Non-pigmented ciliary epithelial cell (primary cell): ENCODE measurements at places on chromosomes 12 and 14.

DNA sequence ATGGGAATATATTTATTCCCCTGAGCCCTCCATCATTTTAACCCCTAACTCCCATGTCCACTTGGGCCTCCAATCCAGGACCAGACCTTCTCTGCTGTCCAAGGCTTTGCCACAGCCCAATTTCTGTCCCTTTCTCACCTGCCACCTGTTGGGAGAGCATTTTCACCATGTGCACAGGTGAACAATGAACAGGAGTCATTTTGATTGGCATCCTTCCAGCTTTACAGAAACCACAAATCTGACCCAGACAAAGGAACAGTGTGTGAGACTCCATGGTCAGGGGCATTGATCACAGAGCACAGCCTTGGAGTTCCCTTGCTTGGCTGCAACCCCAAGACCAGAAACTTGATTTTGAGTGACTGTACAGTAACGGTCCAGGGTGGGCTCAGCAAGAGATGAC is 91.9 kb downstream of the CRACR2A start:
- DNase-seq = no peak

DNA sequence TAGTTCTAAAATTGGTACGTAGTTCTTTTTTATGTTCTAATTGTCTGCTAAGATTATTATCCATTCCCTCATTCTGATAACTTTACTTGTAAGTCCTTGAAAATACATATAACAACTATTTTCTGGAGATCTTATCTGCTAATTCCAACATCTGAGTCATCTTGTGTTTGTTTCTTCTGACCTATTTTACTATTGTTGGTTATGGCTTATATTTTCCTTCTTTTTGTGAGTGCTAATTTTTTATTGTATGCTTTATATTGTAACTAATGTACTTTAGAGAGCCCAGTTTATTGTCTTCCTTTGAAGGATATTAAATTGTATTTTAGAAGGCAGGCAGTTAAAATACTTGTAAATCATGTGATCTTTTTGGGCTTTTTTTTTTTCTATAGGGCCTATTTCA is 149.3 kb upstream of the LRFN5 start:
- DNase-seq = no peak

- peak; percentile 99 for DNase-seq
Measured at GRCh38 chr12:65536876-65537681, 258.6 kb downstream of the MSRB3 start.

GRCh38 chr14:75167325-75167724 is 9.1 kb downstream of the TMED10 start:
- DNase-seq = no peak
